OCI-M1 (cell line): ENCODE measurements at places on chromosomes 7 and 10.

DNA sequence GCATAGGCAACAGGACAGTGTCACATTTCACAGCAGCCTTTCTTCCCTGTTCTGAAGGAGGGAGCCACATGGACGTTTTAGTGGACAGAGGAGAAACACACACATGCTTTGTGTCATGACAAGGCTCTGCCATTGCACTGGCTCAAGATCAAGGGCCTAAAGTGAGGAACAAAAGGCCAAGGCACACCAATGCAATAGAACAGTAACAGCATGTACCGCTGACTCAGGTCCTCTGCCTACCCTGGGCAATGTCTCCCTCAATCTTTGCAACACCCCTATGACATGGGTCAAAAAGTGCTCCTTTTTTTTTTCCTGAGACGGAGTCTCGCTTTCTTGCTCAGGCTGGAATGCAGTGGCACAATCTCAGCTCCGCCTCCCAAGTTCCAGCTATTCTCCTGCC lies 57.8 kb upstream of the SDK1 start:
- no peak for DNase-seq

- no peak for DNase-seq
Observed at GRCh38 chr7:101554584-101555268, 74.4 kb downstream of the MYL10 start.

GRCh38 chr7:5218564-5219360 lies 28.7 kb downstream of the WIPI2 start:
- DNase-seq: no peak

GRCh38 chr10:116665541-116666125 lies 44.9 kb downstream of the PNLIPRP2 start:
- no peak for DNase-seq
